SJCRH30 (cell line): ENCODE measurements at places on chromosomes 11 and 22. TPM values are rescaled to one million over a fixed set of nuclear protein-coding genes. Genes with fewer than 3 reads are reported as not detected.

- H3K4me3 ChIP-seq, result no peak overlapping the region
- H3K36me3 ChIP-seq, result no peaks in the 10 kb centered on the region
- DNase-seq, result no peak
These were observed 37.0 kb upstream of the MICAL2 start for GRCh38 chr11:12073436-12073835.

CCDC89 gene
- 4.4 and 5.0 TPM in 2 replicates for total RNA-seq

DNA sequence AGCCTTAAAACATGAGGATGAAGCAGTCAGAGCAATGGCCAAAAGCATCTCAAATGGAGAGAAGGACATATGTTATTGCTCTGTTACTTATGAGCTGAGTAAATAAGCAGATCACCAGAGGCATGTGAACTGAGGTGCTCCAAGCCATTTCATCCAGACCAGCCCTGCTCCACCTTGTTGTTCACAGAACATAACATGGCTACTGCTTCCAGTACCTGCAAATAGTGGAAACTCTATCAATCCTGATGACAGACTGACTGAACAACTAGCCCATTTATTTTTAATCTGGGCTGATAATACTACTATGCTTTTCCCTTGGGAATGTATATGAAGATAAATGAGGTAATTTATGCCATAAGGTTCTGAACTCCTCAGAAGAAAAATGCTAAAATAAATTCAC, 1164.7 kb downstream of the FAM181B start:
- H3K4me1 ChIP-seq, result no peaks in the 10 kb centered on the region
- no peaks in the 10 kb centered on the region for H3K27me3 ChIP-seq
- no peak for DNase-seq
- no peak overlapping the region for H3K27ac ChIP-seq
- no peaks in the 10 kb centered on the region for H3K36me3 ChIP-seq
- H3K4me3 ChIP-seq, result no peak overlapping the region

GRCh38 chr11:85526564-85526963, 100.6 kb downstream of the DLG2 start:
- no peaks in the 10 kb centered on the region for H3K27me3 ChIP-seq
- H3K4me3 ChIP-seq, result no peak overlapping the region
- no peaks in the 10 kb centered on the region for H3K4me1 ChIP-seq
- no peak overlapping the region for H3K27ac ChIP-seq
- no peaks in the 10 kb centered on the region for H3K36me3 ChIP-seq
- DNase-seq, result no peak

DNA sequence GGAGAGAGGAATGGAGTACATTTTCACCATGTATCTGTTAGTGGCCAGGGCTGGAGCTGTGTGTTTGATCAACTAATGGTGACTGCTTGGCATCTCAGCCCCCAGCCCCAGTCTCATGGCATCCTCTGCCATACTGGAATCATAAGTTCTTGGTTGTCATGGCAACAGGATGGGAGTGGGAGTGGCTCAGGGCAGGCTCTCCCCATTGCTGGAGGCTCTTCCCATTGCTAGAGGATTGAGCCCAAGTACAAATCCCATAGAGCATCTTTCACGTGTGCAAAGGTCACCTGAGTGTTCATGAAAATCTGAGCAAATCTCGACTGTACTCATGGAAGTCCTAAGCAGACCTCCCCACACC, 14.9 kb downstream of the DNAJB13 start:
- no peak overlapping the region for H3K27ac ChIP-seq
- no peak overlapping the region for H3K4me3 ChIP-seq
- no peaks in the 10 kb centered on the region; the same call in 1 of the 2 replicates for H3K4me1 ChIP-seq
- no peak for DNase-seq
- no peaks in the 10 kb centered on the region for H3K36me3 ChIP-seq

- H3K4me1 ChIP-seq, result 0 out of 2 replicates have a peak, but pooled peaks cover 3% of the 10 kb centered on the region
- H3K27me3 ChIP-seq, result no peaks in the 10 kb centered on the region
- no peak overlapping the region for H3K27ac ChIP-seq
- no peak overlapping the region for H3K4me3 ChIP-seq
These were observed 5.3 kb downstream of the RNH1 start for GRCh38 chr11:501683-502287.

- no peaks in the 10 kb centered on the region for H3K27me3 ChIP-seq
- H3K36me3 ChIP-seq, result peaks cover 40% of the 10 kb centered on the region
- no peaks in the 10 kb centered on the region for H3K4me1 ChIP-seq
- H3K27ac ChIP-seq, result no peak overlapping the region
These were observed 21.9 kb downstream of the UBE2L3 start for GRCh38 chr22:21589396-21589795.

GRCh38 chr11:14320020-14320419, 39.0 kb downstream of the RRAS2 start:
- H3K27me3 ChIP-seq, result no peaks in the 10 kb centered on the region
- H3K4me3 ChIP-seq, result no peak overlapping the region
- no peak overlapping the region for H3K27ac ChIP-seq
- H3K36me3 ChIP-seq, result no peaks in the 10 kb centered on the region; the same call in 1 of the 2 replicates

DNA sequence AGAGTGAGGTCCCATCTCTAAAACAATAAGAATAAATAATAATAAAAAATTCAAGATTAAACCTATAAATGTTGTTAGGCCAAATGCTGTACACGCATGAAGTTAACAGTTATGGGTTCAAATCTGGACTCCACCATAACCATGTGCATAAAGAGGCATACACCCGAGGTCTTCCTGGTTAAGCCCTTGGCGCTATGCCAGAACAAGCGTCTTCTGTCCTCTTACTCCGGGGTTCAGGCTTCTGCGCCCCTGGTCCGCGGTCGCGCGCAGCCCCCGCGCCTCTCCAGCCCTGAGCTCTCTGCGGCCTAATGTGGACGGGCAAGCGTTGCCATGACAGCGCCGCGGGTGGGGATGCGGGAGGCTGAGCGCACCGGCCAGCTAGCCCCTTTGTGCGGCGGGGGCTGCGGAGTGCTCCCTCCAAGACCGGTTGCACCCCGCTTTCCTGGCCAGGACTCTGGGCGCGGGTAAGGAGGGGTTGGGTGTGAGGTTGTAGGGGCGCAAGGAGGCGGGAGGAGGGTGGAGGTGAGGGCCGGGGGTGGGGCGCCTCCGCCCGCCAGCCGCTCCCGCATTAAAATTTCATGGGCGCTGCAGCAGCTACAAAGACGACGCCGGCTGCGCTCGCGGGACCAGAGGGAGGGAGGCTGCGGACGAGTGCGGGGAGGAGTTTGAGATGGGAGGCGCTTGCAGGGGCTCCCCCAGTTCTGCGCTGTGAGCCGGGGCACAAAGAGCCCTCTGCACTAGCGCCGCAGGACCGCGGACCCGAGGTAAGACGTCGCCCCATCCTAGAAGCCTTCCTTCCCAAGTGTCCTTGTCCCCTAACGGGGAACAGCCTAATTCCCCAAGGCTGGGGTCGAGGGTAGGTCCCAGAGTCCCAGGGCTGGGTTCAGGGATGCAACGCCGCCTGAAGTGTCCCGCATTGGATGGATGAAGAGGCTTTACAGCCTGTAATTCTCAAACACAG, at the start of gene MIAT:
TSS of gene MIAT (plus strand) at position 698 of the 961 bp plus-strand sequence.
- H3K27ac ChIP-seq, result 0 out of 2 replicates have a peak within 1 kb of the TSS, but pooled peaks have one; percentile 14
- H3K4me3 ChIP-seq, result peak within 1 kb of the TSS; percentile 48
- H3K36me3 ChIP-seq, result no peaks in the 10 kb centered on the region

GRCh38 chr11:104256525-104256924, 92.6 kb upstream of the PDGFD start:
- H3K27ac ChIP-seq, result no peak overlapping the region
- no peaks in the 10 kb centered on the region for H3K4me1 ChIP-seq
- no peaks in the 10 kb centered on the region for H3K27me3 ChIP-seq
- no peak for DNase-seq
- no peaks in the 10 kb centered on the region for H3K36me3 ChIP-seq

GRCh38 chr11:64396079-64396591, 37.2 kb downstream of the RPS6KA4 start:
- peak; percentile 96 for DNase-seq
- H3K4me1 ChIP-seq, result peaks cover 7% of the 10 kb centered on the region
- H3K36me3 ChIP-seq, result no peaks in the 10 kb centered on the region
- peak overlapping the region; percentile 93 for H3K27ac ChIP-seq

DNA sequence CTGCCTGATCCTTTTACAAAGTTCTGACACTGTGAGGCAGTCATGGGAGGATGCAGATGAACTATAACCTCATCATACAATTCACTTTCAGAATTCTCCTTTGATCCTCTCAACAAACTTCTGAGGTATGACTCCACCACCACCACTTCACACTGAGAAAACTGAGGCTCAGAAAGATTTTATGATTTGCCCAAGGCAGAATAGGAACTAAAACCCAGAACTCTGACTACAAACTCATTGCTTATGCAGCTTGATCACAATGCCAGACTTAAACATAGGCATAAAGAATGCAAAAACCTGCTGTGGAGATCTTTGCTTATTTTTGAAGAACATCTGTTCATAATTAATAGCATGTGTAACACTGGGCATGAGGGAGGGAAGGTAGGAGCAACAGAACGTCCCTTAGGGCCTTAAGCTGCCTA, 20.4 kb downstream of the FAM168A start:
- H3K4me1 ChIP-seq, result no peaks in the 10 kb centered on the region
- DNase-seq, result no peak
- no peaks in the 10 kb centered on the region for H3K36me3 ChIP-seq
- H3K27ac ChIP-seq, result no peak overlapping the region
- H3K27me3 ChIP-seq, result no peaks in the 10 kb centered on the region

GRCh38 chr11:80816454-80816847, 1375.6 kb upstream of the TENM4 start:
- no peaks in the 10 kb centered on the region for H3K27me3 ChIP-seq
- H3K27ac ChIP-seq, result no peak overlapping the region
- no peaks in the 10 kb centered on the region for H3K36me3 ChIP-seq
- no peaks in the 10 kb centered on the region for H3K4me1 ChIP-seq
- DNase-seq, result no peak
- H3K4me3 ChIP-seq, result no peak overlapping the region

DNA sequence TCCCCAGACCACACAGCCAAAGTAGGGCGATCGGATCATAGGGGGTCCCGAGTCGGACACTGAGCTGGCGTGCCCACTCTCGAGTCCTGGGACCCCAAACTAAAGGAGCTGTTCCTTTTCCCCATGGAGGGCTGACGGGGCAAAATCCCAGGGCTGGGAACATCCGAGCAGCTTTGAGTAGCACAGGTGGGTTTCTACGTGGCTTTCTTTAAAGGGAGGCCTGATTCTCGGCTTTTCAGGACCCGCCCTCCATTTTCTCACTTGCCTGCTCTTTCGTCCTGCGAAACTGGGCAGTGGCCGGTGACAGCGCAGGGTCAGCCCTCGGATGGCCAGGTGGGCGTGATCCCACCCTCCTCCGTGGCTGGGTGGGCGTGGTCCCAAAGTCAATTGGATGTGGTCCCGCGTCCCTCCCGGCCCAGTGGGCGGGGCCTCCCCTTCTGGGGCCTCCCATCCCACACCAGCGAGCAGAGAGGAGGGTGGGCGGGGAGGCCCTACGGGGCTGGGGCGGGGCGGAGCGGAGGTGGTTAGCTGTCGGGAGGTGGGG, 17.5 kb upstream of the TXNRD2 start:
- H3K4me1 ChIP-seq, result peaks cover 8% of the 10 kb centered on the region; the same call in 1 of the 2 replicates
- DNase-seq, result peak; percentile 85
- peak overlapping the region; percentile 17; the same call in 1 of the 2 replicates for H3K4me3 ChIP-seq
- H3K27ac ChIP-seq, result peak overlapping the region; percentile 26; the same call in 1 of the 2 replicates
- no peaks in the 10 kb centered on the region for H3K27me3 ChIP-seq

CALCA gene
- total RNA-seq, result not detected in 2 replicates

FGF3 gene
- not detected in 2 replicates for total RNA-seq

RTN4RL2 gene
- 0.26 and 0.35 TPM in 2 replicates for total RNA-seq

DNA sequence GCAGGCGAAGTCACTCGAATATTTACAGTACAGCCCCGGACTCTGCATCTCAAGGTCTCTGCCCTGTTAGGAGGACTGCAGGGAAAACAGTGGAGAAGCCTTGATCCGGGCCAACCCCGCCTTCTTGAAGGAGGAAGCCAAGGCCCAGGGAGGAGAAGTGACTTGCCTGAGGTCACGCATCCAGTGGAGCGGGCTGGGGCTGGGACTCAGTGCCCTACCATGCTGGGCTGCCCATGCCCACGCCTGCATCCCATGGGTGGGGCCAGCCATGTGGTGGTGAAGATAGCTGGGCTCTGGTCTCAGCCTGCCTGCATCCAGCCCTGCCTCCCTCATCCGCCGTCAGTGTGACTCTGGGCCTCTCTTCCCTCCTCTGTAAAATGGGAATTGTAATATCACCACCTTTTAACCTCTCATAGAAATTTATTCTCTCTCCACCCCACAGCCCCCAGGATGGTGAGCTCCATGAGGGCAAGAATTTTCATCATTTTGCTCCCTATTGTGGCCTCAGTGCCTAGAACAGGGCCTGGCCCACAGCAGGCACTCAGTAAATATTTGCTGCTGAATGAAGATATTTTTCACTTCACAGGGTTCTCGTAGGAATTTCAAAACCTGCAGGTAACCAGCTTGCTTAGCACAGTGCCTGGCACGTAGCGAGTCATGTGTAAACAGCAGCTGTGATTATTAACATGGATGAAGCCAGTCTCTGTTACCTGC, 57.3 kb downstream of the OTOG start:
- peaks cover 35% of the 10 kb centered on the region for H3K4me1 ChIP-seq
- H3K36me3 ChIP-seq, result no peaks in the 10 kb centered on the region
- H3K4me3 ChIP-seq, result no peak overlapping the region
